Stimulated activated CD4-positive, alpha-beta T cell treated with anti-CD3 and anti-CD28 coated beads, Interleukin-1b, Interleukin-23, amount 100 ng/mL, for 4 hours (primary cell): ENCODE measurements at places on chromosomes 3 and 15.

GRCh38 chr15:47674586-47675232 is 42.6 kb upstream of the SEMA6D start:
- DNase-seq: no peak

GRCh38 chr15:99305761-99306505 is 54.7 kb downstream of the LRRC28 start:
- no peak for DNase-seq

GRCh38 chr15:73026511-73027054 is 25.7 kb upstream of the NEO1 start:
- no peak for DNase-seq

DNA sequence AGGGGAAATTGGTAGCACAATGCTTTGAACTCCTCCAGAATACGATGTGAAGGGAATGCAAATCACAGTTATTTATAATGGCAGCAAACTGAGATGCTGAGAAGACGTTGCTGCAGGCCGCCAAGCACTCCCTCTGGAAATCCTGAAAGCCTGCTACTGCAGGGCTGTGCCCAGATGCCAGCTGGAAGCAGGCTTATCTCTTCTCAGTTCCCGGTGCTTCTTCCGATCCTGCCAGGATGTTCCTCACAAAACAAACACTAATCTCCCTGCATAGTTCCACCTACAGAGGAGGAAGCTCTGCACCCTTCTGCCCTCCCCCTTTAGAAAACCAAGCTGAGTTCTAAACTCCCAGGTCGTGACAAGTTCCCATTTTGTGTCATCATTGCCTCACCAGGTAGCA is 201.7 kb upstream of the BCL6 start:
- no peak for DNase-seq

- DNase-seq: no peak
Observed at GRCh38 chr3:53155760-53156159, 5.2 kb upstream of the PRKCD start.

GRCh38 chr3:14989943-14990779 is 42.8 kb downstream of the NR2C2 start:
- no peak for DNase-seq

- no peak for DNase-seq
Observed at GRCh38 chr15:72237853-72238224, 6.8 kb upstream of the PKM start.

DNA sequence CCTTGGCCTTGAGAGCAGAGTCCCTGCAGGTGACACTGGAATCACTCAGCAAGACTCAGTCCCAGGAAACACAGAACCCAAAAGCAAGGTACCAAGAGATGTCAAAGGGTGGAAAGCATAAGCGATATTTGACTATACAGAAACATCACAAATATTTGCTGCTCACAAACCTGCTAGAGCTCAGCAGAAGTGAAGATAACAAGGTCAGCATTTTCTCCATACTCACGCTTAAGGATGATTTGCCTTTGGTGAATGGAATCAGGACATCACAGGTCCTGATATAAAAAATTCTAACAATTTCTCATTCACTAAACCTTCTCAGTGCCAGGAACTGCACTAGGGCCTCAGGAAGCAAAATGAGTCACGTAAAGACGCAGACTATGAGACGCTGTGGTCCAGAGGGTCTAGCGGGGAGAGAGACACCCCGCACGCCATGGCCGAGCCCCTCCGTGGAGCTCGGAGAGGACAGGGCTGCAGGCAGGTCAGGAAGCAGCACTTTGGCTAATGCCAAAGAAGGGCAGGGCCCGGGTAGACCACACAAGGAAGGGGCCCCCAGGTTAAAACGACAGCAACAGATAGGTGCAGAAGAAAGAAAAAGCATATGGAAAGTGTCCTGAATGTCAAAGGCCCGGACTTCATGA is 10.7 kb downstream of the PCSK6 start:
- DNase-seq: no peak

DNA sequence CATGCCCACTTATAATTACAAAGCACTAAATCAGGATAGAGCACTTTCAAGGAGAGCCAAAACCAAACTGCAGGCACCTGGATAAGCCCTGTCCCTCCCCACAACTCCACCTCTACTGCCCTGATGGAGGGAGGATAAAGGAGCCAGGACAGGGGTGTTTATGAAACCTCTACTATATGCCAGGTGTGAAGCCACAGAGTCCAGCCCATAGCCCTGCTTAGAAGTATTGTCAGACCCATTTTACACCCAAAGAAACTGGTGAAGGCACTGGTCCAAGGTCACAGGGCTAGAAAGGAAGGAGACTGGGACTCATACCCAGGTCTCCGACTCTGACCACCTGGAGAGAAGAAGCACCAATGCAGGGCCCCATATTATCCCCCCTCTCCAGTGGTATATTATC is 48.7 kb downstream of the SH3BP5 start:
- DNase-seq: no peak

DNA sequence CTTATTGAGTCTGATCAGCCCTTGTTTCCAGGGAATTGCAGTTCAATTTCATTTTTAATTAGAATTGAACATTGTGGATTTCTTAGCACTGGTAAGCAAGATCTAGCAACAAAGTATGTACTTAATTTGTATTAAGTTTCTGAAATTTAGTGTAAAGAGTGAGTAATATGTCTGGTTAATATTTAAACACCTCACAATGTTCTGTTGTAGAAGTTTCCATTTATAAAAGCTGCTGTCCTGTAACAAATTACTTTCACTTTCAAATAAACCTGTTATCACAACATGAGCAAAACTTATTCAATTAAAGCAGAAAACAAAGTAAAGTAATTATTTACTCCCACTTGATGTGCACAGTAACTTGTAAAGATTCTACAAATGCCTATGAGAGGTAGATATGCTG is 448.5 kb downstream of the NAALADL2 start:
- DNase-seq: no peak

DNA sequence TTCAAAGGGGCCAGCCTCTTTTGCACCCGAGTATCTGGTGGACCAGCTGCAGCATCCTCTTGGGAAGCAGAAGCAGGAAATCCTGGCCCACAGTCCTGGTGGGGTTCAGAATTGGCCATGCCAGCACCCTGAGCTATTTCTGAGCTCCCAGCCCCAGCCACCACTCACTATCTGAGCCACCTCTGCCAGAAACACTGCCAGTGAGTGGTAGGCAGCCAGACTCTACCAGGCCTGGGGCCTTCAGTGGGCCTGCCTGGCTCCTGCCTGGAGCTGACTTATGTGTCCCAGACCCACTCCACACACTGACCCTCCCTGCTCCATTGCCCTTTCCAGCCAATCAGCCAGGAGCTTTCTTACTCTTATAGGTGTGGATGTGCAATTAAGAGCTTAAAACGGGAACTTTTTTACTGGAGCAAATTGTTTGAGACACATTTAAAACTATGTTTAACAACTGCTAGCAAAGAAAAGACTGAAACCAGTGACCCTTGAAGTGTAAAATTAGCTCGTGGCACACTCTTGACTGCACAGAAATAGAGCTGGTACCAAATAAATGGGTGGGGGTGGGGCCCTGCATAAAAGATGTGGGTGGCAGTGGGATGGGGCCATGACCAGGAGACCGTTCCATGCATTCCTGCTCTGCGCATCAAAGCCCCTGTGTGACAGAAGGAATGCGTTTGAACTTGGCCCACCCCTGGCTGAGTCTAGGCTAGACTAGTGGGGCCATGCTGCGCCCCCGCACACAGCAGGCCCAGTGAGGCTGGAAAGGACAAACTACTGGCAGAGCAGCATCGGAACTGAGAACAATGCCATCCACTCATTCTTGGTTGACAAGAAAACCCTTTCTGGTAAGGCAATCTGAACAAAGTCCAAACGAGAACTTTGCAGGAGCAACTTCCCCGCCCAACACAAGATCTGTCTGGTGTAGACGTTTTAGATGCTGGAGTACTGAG is 48.0 kb downstream of the CTNNB1 start:
- no peak for DNase-seq

DNA sequence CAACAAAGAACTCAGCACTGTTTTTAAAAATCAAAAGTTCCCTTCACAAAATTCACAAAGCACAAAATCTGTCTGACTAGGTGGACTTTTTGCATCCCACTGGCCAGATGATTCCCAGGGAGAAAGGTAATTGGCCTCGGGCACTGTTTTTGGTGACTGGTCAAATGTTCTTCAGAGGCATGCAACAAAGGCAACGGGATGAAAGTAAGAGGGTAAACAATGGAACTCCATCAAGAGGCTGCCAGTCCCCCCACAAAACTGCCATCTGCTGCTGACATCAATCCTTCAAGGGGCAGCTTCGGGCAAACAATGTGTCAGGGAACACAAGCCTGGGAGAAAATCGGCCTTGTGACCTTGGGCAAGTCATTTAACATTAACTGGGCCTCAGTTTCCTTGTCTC is 3.3 kb downstream of the SRGAP3 start:
- DNase-seq: no peak

GRCh38 chr3:48018841-48019240 is 2.6 kb upstream of the MAP4 start:
- no peak for DNase-seq

- no peak for DNase-seq
Observed at GRCh38 chr15:80565988-80566387, 129.1 kb upstream of the ABHD17C start.

DNA sequence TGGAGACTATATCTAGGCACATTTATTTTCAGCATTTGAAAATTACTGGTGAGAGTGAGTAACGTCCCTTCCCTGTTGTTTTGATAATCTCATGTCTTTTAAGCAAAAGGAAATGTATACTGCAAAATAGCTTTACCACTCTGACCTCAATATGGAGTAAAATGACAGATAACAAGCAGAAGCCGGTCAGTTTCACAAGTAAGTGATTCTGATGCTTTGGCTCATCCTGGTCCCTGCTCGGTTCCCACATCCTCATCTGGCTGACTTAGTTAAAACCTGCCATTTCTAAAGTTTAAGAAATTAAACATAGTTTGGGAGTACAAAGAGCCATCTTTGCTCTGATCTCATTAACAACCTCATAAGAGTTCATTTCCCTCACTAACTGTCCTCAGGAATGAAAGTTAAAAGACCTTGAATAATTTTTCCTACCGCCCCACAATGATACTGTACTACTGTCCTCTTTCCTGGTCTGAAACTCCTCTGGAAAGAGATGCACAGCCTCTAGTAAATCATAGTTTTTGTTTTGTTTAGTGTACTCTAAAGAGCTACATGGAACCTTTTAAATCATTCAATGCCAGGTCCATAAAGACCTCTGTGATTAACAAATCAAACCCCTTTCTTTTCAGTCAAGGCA is 72.3 kb upstream of the ICE2 start:
- DNase-seq: no peak

DNA sequence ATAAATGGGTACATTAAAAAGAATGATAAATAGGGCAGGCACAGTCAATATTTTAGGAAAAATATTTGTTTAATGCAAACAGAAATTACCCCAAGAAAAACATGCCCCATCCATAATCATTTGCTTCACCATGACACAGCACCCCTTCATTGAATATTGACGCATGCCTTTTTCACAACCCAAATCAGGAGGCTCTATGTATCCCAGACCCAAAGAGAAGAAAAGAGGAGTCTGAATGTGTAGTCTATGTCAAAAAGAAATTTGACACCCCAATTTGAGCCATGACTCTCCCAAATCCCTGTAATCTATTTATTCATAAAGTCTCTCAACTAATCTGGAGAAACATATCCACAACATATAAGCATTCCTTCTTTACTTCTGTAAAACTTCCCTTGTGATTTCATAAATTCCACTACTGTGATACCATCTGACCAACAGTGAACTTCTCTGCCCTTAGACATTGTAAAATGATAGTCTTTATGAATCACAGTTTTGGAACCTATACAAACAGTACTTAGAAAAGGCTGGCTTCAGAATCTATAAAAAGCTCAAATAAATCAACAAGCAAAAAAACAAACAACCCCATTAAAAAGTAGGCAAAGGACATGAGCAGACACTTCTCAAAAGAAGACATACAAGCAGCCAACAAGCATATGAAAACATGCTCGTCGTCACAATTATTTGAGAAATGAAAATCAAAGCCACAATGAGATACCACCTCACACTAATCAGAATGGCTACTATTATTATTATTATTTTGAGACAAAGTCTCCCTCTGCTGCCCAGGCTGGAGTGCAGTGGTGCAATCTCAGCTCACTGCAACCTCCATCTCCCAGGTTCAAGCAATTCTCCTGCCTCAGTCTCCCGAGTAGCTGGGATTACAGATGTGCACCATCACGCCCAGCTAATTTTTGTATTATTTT is 53.4 kb upstream of the XRN1 start:
- DNase-seq: no peak

DNA sequence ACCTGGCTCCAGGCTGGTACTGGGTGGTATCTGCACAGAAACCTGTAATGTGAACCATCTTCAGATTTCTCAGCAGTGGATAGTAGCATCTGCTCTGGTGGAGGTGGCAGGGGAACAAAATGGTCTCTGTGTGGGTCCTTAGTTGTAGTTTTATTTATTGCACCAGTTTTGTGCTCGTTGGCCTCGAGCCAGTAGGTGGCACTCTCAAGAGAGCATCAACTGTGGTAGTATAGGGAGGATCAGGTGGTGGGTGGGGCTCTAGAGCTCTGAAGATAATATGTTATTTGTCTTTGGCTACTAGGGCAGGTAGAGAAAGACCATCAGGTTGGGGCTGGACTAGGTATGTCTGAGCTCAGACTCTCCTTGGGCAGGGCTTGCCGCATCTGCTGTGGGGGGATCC is 254.0 kb upstream of the GPR149 start:
- no peak for DNase-seq
